ENCODE measurements at places on chromosomes 2 and 18.

DNA sequence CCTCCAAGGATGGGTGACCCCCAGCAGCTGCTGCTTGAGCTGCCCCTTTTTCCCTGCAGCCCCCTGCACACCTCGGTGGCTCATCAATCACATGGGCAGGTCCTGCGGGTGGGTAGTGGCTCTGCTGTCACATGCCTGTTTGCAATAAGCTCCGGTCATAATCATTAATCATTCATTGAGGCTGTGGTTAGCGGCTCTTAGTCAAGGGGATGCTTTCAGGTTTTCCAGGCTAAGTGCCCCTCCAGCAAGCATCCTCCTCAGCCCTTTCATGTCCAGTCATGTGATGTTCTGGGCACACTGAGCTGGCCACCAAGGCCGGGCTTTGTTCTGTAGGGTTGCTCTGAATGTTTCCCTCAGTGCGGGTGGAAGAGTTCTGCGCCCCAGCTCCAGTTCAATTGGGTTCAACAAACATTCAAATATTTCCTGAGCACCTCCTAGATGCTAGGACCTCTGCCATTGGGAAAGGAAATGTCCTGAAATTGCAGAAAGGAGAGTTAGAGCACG, 96.4 kb upstream of the LDAH start:
- no peak for DNase-seq

DNA sequence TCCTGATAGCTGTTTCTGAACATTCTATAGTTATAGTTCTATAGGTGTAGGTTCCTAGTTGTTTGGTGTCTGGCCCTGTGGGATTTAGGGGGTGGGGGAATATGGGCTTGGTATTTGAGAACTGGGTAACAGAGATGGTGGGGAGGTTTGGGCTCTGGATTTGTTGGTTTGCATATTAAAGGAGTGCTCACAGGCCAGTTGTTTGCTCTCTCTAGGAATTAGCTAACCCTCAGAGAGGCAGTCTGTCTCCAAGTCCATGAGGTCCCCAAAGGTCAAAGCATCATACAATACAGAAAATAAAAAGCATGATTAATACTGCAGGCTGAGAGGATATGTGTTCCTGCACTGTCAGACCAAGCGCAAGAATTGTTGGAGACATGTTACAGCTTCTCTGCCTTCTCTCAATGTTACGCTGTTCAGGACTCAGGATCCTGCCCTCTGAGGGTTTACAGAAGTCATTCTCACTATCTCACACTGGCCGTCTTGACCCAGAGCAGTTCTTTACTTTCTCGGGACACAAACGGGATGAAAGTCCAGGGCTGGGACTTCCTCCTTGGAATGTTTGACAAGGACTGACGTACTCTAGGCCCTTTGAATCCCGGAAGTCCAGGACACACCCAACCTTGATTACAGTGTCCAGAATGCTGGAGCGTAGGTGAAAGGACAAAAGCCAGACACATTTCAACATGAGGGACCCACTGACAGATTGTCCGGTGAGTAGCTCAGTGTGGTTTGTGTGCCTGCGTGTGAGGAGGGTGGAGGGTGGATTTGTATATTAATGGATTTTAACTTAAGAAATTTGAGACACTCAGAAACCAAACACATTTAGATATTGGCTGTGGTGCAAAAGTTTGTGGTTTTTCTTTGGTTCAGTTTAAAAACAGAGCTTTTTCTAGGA, at the start of gene NOSTRIN:
Gene NOSTRIN, plus strand, starts transcription at position 677 of the 898 bp plus-strand sequence. Its CDS starts 10 bp downstream, at position 687.
- no peak for DNase-seq

- no peak for DNase-seq
These were observed 63.8 kb upstream of the MSH6 start for GRCh38 chr2:47719099-47719498.

- no peak for DNase-seq
These were observed 263.2 kb downstream of the CDH7 start for GRCh38 chr18:66013969-66014368.

GRCh38 chr2:108594132-108594981, 60.1 kb downstream of the LIMS1 start:
- no peak for DNase-seq

- DNase-seq: no peak
These were observed 98.5 kb upstream of the SPATS2L start for GRCh38 chr2:200208041-200208440.

GRCh38 chr2:1749489-1750119, 5.3 kb upstream of the PXDN start:
- DNase-seq: no peak

GRCh38 chr2:218780851-218781690, 876 bp upstream of the CYP27A1 start:
- DNase-seq: no peak

DNA sequence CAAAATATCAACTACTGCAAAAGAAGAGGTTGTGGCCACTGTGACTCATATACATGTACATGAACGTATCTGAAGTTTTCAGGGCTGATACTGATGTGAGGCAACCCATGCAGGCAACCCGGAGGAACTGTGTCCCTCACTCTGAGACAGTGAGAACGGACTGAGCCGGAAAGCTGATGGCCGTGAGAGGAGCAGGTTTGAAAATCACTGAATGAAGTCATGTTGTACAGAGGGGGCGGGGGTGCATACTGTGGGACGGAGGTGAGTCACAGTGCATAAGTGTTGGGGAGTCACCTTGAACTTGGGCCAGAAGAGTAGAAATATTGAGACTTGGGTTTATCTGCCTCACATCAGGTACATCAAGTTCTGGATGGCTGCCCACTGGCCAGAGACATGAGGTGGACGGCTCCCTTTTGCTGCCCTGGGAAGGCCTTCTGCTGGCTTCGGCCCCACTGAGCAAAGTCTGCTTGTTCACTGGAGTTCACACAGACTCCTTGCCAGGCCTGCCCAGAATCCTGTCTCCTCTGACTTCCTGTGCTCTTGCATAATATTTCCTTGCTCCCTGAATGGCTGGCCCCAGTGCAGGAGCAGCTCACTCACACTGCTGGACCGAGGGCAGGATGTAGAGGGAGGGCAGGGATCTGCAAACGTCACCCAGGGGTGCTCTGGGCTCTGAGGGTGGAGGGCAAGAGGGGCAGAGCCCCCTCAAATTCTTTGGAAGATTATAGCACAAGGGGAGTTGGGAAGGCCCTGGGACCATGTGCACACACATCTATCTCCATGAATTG, 18.1 kb downstream of the EPAS1 start:
- no peak for DNase-seq

- DNase-seq: no peak
These were observed 548 bp upstream of the FBLN7 start for GRCh38 chr2:112137516-112138158.

GRCh38 chr2:22692746-22693145, 692.2 kb upstream of the KLHL29 start:
- no peak for DNase-seq

DNA sequence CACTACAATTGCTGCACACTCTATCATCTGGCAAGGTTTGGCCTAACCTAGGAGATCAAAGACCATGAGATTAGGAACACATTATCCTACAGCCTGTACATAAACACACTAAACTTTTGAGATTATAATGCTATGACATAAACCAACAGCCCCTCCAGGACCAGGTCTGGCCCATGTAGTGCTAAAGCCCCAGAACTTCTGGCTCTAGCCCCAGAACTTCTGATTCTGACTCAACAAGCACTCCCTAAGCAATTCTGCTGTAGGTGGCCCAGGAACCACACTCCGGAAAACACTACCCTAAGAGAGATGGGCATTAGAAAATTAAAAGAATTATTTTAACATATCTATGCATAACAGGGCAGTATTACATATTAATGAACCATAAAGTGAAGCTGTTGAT, 369.5 kb upstream of the LYPD1 start:
- DNase-seq: no peak

- DNase-seq: no peak
These were observed 13.1 kb upstream of the SLC35F5 start for GRCh38 chr2:113769555-113769954.

DNA sequence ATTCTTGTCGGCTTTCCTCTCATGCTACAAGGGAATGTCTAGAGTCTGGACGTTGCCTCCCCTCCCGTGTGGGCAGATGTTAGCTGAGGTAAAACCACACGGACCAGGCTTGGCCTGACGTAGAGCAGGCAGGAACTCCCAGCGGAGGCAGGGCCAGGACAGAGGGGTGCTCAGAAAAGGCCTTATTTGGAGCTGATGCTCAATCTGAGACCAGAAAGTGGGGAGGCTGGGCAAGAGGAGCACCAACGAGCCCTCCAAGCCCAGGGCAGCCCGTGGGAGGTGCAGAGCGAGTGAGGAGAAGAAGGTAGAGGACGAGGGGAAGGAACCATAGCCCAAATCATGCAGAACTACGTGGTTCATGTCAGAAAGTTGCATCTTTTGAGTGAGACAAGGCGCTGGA, 9.0 kb downstream of the TEX51 start:
- no peak for DNase-seq

- no peak for DNase-seq
These were observed 286.9 kb downstream of the TMX3 start for GRCh38 chr18:68427951-68428401.

DNA sequence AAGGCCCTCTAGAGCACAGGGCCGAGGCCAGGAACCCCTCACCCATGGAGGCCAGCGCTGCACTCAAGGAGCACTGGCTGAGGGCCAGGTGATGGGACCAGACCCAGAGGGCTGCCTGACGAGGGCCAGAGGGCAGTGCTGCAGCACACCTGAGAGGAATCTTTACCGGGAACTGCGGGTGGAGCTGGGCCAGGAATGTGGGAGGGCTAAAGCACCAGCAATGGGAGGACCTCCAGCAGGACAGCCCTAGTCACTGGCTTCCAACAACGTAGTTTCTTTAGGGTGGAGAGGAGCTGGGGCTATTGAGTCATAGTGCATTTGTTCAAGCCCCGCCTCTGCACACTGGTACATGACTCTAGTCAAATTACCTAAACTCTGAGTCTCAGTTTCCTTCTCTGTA, 143.4 kb downstream of the TMEM17 start:
- DNase-seq: no peak

DNA sequence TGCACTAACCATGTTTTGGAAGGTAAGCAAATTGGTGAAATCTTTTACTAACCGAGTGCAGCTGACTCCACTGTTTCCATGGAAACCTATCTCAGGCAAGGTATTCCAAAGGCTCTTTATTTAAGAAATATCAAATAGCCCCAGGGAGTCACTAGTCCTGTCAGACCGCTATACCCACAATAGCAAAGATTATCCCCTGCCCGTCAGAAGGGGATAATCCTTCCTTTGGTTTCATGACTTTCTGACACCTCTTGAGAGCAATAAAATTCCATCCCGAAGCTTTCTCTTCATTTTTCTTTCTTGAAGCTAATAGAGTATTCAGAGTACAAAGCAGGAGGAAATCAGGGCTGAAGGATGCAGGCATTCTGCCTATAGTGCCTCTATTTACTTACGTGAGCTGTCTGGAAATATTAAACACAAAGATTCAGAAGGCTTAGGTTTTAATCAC, 34.7 kb upstream of the MAP2 start:
- DNase-seq: no peak

DNA sequence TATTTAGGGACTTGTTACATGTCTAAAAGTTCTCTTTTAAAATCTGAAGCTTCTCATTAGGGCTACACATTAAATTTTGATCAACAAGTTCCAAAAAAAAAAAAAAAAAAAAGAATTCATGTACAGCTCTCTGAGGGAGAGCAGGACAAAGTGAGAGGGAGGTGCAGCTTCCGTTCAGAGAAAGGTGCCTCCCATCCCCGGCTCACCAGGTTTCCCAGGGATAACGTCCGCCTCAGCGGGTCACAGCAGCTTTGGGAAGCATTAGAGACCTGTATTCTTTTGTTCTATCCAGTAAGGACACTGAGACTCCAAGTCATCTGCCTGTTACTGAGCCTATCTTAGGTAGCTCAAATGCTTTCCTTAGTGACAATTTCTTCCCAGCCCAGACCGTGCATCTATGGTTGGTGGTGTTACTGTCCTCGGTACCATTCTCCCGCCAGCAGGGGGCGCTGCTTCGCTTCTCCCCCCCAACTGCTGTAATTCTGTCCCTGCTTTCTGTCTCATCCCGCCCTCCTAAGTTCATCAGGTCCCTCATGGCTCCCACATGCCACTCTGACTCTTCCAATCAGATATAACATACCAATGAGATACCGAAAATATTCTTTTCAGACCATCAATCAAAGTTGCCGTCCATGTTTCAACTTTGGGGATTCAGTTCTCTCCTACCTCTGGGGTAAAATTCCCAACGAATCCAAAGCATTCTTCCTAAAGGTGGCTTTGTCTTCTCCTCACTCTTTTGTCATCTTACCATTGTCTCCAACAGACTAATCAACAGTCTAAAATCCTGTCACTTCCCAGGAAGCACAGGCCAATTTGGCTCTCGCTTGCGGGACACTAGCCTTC, 466.5 kb downstream of the METTL4 start:
- DNase-seq: peak; percentile 26

- DNase-seq: no peak
These were observed 262.0 kb upstream of the RASGRP3 start for GRCh38 chr2:33214436-33214835.

DNA sequence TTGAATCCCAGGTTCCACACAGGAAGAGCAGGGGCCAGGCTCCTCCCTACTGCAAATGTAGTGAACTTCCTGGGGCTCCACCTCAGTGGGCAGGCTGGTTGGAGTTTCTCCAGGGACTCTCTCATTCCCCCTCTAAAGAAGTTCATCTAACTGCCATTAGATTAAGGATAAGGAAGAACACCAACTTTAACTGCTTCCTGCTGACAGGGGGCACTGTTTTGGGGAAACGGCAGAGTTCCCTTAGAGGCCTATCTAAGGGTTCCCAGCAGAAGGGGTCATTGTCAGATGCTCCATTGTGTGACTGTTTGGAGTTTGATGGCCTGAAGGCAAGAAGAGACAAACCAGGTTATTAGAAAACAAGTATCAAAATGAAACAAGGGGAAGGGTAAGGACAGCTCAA, 2159.7 kb upstream of the PIK3C3 start:
- no peak for DNase-seq

- no peak for DNase-seq
These were observed 38.3 kb downstream of the SLC40A1 start for GRCh38 chr2:189542145-189542882.

- DNase-seq: peak; percentile 52
These were observed 1.0 kb upstream of the PEX13 start for GRCh38 chr2:61016392-61017002.

GRCh38 chr2:139217641-139218040, 437.5 kb upstream of the NXPH2 start:
- DNase-seq: no peak

- DNase-seq: no peak
These were observed 38.2 kb downstream of the CRIM1 start for GRCh38 chr2:36393738-36394256.

- DNase-seq: no peak
These were observed 84.8 kb downstream of the SETBP1 start for GRCh38 chr18:44765456-44765855.

DNA sequence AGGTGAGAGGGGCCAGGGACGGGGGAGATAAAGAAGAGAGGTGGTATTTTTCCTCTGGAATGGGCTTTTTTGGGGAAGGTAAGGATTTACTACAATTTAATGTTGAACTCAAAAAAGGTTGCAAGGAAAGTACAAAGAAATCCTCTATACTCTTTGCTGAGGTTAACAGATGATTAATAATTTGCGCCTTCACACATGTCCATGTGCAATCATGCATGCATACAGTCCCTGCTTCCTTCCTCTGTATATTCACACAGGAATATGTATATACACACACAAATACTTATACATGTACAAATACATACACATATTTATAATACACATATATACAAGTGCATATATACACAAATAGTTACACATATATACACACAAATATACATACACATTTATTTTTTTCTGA, 193.4 kb downstream of the NBAS start:
- DNase-seq: no peak

GRCh38 chr2:225660262-225661131, 261.0 kb downstream of the NYAP2 start:
- peak; percentile 53 for DNase-seq

GRCh38 chr2:99695944-99696253, 206.1 kb upstream of the REV1 start:
- DNase-seq: no peak
